Fibroblast of skin of right biceps (primary cell): ENCODE measurements at places on chromosomes 4 and X.

DNA sequence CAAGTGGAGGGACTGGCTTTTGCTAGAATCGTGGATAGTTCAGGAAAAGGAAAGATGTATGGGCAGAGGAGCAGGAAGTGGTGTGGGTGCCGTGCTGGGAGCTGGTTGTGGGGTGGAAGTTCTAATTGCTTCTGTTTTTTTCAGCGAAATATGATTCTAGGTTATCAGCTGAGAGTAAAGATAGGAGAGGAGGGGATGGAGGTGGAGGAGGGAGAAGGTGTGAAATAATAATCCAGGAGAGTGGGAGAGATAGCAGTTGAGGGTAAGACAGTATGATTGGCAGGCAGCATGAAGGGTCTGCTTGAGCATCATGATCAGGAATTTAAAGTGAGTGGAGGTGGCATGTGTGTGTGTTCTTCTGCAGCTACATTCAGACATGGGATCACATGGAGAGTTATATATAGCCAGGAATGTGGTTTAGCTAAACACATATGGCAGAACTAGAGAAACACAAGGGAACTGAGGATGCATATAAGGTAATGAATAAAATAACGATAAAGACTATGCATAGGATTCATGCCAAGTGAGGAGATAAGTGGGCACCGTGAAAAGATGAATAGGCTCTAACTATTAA lies 133.7 kb downstream of the ANK2 start:
- DNase-seq: no peak

DNA sequence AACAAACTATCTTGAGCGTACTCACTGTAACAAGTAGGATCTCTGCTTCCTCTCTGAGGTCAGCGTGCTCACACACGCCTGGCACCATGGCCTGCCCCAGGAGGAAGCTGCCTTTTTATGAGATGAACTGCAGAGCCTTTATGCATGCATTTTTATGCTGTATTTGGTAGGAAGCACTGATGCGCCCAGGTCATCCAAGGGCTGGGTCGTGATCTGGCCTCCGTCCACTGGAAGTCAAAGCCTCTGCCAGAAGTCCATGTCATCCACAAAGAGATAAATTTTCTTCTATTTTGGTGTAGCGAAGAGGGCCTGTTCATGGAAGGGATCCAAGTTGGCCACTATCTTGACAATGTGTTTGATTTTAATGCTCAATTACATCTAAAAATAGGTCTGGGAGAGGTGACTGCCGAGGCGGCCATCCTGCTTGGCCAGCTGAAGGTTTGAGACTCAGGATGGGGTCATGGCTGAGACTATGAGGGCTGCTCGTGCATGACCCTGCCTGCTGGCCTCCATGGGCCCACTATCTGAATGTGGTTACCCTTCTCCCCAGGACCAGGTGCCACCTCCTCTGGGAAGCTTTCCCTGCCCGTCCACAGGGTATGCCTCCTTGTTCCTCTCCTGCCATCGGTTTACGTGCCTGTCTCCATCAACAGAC lies 50.3 kb downstream of the HTRA3 start:
- no peak for DNase-seq

- peak; percentile 42 for DNase-seq
These were observed 508.7 kb downstream of the ZNF674 start for GRCh38 chrX:46036508-46036907.

GRCh38 chrX:115531818-115532403 lies 29.1 kb upstream of the PLS3 start:
- peak; percentile 17 for DNase-seq

DNA sequence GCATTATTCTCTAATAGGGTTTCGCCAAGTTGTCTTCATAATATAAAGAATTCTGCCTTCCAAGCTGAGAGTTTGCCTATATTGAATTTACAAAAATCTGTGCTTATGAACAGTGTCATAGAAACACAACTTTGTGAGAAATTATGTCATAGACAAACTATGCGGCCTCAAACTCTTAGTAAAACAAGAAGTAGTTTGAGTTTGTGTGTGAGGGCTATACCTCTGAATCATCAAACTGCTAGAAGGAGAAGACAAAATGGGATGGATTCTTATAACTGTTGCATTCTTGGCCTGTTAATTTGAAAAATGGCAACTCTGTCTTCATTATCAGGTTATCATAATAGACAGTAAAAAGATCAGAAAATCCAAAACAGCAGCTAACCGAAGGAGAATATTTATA lies 46.1 kb upstream of the NAP1L5 start:
- peak; percentile 89 for DNase-seq

DNA sequence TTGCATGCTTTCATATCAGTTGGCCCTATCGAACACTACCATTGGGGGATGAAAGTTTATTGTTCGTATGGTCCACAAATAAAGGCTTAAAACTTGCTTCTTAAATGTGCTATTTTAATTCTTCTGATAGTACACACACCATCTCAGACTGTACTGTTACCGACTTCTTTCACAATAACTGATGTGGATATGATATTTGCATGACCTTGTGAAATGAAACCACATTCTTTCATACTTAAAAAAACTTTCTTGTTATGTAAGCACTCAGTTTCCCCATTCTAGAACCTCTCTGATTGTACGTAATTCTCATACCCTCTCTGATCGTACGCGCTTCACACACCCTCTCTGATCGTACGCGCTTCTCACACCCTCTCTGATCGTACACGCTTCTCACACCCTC lies 12.0 kb upstream of the WDR19 start:
- no peak for DNase-seq

- no peak for DNase-seq
These were observed 38.9 kb upstream of the CBR4 start for GRCh38 chr4:169048868-169049414.

DNA sequence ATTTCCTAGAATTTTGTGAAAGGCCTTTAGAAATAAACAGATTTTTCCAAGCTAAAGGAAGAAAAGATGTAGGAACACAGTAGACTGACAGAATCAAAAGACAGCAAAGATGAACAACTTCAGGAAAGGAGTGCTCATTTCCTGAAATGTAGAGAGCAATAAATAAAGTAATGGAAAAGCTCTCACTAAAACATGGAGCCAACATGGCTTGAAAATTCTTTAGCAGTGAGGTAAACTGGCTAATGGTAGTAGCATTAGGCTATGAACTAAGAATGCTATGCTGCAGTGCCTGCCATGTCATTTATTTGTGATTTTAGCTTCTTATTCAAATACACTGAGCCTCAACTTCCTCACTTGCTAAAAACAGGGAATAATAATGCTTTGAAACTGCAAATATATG lies 108.7 kb downstream of the IQCM start:
- DNase-seq: peak; percentile 70
